ENCODE measurements at places on chromosomes 4 and X.

GRCh38 chrX:153190381-153190780 lies 11.3 kb downstream of the MAGEA1 start:
- DNase-seq, result no peak

- no peak for DNase-seq
These were observed 106.2 kb downstream of the FAM9B start for GRCh38 chrX:8927701-8928100.

DNA sequence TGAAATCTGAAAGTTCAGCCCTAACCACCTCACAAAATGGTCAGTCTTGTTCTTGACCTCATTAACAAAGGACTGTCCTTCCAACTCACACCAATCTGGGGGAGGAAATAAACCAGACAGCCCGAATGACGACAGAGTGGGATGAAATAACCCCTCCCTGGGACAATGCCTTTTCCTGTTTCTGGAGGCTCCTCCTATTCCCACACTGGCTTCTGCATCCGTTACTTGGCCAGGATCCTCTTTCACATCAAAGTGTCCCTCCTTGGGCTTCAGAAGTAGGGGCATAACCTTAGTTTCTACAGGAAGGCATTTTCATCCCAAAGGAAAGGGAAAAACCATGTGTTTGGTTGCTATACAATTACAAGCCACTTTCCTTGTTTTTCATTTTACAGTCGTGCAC lies 59.8 kb upstream of the RPL34 start:
- no peak for DNase-seq

DNA sequence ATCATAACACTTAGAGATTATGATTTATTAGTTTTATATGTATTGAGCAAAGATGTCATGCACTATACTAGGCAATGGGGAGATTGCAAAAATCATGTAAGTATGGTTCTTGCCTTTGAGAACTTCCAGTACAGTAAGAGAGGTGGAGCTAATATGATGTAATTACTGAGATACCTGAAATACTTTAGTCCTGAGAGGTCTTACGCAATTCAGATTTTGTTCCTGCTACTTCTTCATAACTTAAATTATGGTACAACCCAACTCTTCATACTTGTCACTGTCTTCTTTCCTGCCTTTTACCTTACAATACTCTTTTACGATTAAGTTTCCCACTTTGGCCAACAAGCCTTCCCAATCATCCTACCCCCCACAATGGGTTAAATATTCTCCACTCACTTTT lies 564.2 kb upstream of the PITX2 start:
- no peak for DNase-seq

DNA sequence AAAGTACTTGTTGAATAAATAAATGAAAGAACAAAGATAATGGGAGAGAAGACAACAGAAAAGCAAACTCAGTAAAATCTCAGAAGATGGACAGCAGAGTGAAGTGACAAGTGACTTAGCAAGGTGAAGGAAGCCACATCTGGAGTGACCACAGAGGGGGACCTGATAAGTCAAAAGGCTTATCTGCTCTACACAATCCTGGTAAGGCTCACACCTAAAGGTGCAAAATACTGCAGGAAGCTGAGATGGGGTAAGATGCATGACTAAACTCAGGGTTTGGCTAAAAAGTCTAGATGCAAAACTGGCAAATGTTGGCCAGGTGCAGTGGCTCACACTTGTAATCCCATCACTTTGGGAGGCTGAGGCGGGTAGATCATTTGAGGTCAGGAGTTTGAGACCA lies 22.2 kb downstream of the TRMT2B start:
- no peak for DNase-seq

- no peak for DNase-seq
These were observed 37.4 kb downstream of the OCRL start for GRCh38 chrX:129577473-129577872.

DNA sequence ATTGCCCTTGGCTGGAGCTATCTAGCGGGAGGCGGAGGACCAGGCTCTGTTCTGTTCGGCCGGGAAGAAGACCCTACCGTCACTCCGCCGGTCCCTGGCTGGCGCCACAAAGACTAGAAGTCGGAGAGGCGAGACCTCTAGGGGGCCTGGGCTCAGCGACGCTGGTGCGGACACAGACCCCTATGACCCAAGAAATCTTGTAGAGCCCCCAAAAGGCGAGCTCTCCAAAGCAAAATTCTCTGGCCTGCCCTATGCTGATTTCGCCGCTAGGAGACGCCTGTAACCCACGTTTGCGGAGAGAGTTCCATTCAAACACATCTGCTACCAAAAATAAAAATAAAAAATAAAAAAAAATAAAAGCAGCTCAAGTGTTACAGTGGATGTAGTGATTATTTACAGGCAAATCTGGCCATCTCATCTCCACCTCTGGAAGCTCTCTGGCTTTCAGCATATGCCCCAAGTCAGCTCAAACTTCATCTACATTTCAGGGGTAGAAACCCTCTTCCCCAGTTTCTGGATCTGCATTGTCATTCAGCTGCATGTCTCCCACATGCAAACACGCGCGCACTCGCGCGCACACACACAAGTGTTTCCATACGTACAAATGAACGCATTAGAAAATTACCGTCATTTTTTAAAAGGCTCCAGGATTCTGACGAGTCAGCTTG lies 2.4 kb upstream of the PCDH10 start:
- no peak for DNase-seq

DNA sequence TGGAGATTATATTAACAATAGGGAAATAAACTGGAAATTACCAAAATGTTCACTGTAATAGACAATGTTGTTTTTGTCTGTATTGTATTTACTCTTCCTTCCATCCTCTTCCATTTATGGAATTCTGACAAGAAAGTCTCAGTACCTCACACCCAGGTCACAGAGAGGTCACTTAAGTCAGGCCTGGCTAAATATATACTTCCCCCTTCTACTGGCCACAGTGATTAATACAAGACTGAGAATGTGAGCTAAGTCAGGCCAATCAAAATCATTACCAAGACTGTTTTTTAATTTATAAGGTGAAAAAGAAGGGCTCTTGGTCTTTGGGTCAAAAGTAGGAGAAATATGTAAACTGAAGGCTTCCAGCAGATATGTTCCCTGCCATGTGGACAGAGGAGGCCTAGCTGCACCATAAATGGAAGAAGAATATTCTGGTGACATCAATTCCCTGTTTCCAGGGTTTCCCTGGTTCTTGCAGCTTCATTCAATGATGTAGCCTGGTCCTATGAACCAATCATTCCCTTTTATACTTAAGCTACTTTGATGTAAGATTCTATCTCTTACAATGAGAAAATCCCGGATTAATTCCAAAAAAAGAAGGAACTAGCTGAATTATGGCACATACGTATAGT lies 64.3 kb downstream of the LRBA start:
- no peak for DNase-seq

GRCh38 chr4:116143198-116143597 lies 942.2 kb downstream of the TRAM1L1 start:
- no peak for DNase-seq

Measured in CD4-positive, alpha-beta T cell (primary cell).